ENCODE measurements at places on chromosomes 2 and 18.

GRCh38 chr2:84373391-84373790 lies 85.7 kb downstream of the SUCLG1 start:
- no peak for DNase-seq

GRCh38 chr18:9619545-9619944 lies 5.2 kb upstream of the PPP4R1 start:
- DNase-seq: no peak

GRCh38 chr2:28343184-28343942 lies 49.3 kb upstream of the FOSL2 start:
- no peak for DNase-seq

DNA sequence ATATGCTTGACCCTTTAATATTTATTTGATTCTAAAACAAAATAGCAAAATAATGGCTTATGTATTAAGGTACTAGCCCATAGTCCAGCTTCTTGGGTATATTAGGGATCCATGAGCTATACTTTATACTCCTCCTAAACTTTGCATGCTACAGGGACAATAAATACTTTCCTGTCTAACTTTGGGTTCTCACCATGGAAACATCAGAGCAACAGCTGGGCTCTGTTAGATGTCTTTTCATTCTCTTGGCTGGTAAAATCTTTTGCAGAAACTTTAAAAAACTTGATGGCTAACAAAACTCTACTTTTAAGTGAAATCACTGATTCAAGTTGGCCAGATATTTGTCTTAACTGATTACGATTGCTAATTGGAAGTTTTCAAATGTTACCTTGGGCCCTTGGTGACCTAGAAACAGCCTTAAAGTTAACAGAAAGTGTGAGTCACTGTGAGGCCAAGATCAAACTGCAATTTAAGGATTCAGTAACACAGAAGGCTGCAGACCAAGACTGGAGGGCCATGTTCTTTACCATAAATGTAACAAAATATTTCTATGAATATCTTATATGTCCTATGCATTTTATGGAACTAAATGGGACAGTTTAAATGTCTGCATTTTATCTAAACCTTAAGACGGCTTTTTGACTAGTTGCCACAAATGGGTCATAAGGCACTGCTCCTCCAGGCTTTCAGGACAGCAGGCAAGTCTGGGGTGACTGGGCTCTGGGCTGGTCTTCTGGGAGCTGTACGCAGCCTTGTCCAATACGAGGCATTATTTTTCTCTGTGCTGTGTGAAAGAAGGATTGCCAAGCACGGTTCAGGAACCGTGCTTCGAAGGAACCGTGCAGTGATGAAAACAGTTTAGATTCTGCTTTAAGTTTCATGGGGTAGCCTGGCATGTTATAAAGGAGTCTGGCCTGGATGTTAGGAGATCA lies 188.5 kb downstream of the TPGS2 start:
- no peak for DNase-seq

DNA sequence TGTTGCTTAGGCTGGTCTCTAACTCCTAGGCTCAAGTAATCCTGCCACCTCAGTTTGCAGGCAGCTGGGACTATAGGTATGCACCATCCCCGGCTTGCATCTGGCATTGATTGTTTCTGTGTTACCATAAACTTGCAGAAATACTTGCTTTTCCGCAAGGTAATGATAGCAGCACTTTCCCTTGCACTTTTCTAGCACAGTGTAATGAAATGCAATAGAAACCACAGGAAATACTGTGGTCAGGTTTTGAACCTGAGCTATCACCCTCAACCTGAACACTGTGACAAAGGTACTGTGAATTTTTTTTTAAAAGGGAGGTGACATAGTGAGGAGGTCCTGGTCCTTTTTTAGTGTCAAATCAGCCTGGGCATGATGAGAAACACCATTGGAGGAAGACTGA lies 38.3 kb downstream of the DHRS9 start:
- DNase-seq: no peak

DNA sequence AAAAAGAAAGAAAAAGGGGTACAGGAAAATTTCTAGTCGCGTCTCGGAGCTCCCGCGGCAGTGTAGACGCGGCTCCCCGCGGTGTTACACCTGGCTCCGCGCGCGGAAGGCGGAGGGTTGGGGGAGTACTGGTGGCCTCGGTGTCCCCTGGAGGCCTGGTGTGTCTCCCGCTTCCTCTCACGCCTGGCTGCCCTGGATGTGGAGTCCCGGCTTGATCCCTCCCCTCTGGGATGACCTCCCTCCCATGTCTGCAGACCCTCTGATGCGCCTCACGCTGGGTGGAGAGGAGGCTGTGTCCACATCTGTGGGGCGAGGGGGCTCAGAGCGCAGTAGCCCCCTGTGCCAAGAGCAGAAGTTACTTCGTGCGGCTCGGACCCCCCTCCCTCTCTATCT lies 1.2 kb downstream of the KIF5C start:
- no peak for DNase-seq

GRCh38 chr18:50461251-50461650 lies 86.4 kb downstream of the SKA1 start:
- DNase-seq: no peak

GRCh38 chr2:127081826-127082633 lies 24.9 kb downstream of the BIN1 start:
- peak; percentile 48 for DNase-seq

GRCh38 chr2:96913398-96914202 lies 43.7 kb upstream of the SEMA4C start:
- DNase-seq: no peak

DNA sequence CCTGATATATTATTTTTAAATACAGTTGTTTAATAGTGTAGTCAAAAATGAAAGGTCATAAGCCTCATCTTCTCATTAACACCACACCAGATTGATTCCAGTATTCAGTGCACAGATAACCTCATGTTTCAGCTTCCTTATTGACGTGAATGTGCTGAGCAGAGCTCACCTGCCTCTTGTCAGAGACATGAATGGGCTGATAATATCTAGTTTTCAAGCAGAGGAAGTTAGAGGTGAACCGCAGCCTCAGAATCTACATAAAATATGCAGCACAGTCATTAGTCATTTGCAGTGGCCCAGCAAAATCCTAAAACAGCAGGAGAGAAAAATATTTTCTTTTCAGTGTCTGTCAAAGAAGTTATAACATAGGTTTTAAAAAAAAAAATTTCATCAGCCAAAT lies 216.2 kb downstream of the GBX2 start:
- DNase-seq: no peak

DNA sequence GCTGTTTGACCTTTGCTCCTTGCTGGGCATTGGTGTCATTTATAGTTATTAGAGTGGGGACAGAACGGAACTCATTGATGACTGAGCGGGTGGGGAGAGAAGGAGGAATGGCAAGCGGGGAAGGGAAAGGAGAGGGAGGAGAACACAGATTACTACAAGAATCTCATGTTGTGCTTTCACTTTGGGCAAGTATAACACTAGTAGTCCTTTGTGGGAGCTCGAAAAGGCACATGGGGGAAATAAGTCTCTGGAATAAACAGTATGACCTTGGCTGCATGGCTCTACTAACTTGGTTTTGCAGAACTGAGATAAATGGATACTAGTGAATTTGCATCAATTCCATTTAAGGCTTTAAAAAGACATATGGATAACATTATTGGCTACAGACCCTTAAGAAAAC lies 161.7 kb upstream of the NABP1 start:
- no peak for DNase-seq

GRCh38 chr2:28407976-28408690 lies 15.5 kb downstream of the FOSL2 start:
- no peak for DNase-seq

DNA sequence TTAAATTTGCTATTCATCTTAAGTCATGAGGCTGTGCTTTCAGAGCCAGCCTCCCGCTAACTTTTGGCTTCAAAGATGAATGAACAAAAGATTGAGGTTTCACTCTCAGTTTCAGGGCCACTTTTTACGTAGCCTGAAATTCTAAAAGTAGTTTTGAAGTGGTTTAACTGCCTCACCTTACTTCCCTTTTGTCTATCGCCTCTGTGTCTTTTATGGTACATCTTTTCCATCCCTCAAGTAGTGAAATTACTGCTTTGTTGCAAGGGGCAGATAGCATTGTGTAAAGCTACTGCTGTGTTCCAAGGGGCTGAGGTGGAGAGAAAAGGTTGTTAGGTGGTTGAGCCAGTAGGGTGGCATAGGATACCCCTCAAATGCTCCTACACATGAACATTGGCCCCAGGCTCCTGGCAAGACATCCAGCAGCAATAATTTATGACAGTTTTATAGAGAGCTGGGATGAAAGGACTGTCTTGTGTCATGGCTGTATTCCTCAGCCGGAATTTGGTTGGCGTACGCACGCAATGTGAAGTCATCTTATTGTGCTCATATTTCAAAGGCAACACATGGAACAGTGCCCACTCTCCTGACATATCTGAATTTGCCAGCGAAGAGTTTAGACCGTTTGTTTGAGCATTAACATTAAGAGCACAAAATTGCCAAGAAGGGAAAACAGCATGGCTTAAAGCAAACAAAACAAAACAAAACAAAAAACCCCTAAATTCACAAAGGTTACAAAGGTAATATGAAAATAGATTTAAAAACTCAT lies 32.2 kb downstream of the QPCT start:
- peak; percentile 11 for DNase-seq

- peak; percentile 11 for DNase-seq
Observed at GRCh38 chr2:9782197-9782719, 61.0 kb upstream of the TAF1B start.

- no peak for DNase-seq
Observed at GRCh38 chr2:603427-603826, 73.8 kb downstream of the TMEM18 start.

DNA sequence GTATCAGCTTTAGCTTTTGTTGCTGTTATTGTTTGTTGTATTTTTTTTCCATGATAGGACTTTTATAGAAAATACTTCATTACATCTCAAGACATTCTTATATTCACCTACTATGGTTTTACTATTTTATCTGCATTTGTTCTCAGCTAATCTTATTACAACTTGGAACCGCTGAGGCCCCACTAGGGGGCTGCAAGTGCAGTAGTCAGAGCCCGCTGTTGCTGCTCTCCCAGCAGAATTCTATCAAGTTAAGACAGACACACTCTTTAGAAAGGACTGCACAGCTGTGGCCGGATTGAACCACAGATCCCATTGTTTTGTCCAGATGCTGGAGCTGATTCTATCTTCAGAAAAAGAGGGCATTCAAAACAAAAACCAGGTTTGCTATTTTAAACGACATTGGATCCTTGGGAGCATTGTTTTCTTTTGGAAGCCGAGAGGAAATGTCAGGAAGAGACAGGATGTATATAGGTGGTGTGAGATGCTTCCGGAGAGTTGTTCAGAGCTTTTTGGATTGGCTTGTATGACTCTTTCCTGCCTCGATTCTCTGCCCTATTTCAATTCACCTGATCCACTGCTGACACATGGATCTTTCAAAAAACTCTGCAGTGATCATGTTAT lies 105.7 kb upstream of the GAREM1 start:
- no peak for DNase-seq

DNA sequence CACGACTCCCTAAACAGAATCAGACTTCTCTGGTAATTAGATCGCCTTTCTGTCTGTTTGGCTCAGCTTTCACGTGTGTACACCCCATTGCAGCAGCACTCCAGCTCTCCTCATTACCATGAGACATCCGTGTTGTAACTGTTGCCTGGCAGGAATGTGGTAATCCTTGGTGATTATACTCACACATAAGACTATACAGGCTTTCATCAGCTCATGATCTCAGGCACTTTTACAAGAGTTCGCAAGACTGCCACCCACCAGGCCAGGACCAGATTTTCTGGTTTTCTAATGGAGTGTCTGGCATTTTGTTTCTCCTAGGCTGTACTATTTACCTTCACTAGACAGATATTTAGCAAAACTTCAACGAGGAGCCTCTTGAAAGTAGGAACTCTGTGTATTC lies 50.2 kb downstream of the ACVR1 start:
- no peak for DNase-seq

- no peak for DNase-seq
Observed at GRCh38 chr2:118616432-118616831, 231.0 kb downstream of the EN1 start.

- no peak for DNase-seq
Observed at GRCh38 chr18:57780318-57780705, 22.8 kb downstream of the ATP8B1 start.

- no peak for DNase-seq
Observed at GRCh38 chr2:118614841-118615271, 232.6 kb downstream of the EN1 start.

DNA sequence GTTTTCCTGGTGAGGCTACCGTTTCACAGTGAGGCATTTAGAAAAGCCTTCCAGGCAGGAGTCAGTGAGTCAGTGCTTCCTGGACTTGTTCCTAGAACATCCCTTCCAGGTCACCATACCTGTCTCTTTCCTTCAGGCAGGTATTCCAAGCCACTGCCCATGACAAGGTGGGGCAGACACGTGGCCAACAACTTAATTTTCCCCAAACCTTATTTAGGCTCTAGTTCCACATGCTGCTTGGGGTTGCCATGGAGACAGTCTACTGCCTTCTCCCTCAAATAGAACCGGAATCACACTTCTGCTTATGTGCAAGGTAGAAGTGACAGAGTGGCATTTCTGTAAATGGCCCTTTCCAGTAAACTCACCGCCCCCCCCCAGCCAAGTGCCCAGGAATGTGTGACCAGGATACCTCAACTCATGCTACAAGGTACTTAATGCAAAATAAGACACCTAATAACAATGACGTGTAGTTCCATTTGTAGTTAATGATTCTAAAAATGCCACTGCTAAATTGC lies 258.3 kb downstream of the PRKCE start:
- no peak for DNase-seq

- no peak for DNase-seq
Observed at GRCh38 chr18:58013241-58014211, 30.5 kb upstream of the NEDD4L start.

DNA sequence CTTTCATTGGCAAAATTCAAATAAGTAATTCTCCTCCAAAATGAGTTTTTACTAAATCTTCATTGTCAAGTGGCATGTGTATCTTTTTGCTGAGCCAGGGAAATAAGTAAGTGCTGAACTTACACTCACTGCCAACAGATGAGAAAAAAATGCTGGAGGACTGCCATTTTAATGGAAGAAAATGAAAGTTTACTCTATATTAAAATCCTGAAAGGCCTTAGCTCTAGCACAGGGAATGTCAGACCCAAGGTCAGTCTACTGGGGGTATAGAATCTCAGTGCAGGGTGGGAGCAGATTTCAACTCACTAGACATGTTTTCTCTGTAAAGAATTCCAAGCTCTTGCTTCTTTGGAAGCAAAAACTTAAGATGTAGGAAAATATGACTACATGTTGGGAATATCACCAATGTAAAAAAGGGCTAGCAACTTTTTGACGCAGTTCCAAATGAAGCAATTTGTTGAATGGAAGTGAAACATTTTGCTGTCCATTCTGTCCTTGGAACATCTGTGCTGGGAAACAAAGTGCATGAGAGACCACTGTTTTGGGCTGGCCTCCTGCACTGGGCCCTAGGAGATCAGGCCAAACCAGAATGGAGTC lies 127.0 kb downstream of the ST6GAL2 start:
- DNase-seq: no peak

All from activated naive CD8-positive, alpha-beta T cell treated with anti-CD3 and anti-CD28 coated beads, Interleukin-2, amount 50 U/mL, for 16 hours (primary cell).